ENCODE measurements at places on chromosomes 12 and 14.
A peak's percentile ranks its signal among the peaks of the same experiment; 100 is the strongest.

- no peak for DNase-seq
Observed at GRCh38 chr14:92890830-92891588, 31.9 kb upstream of the CHGA start.

GRCh38 chr12:123763093-123763492 lies 992 bp downstream of the DNAH10 start:
- no peak for DNase-seq

- peak; percentile 83 for DNase-seq
Observed at GRCh38 chr12:90978117-90978770, 23.3 kb upstream of the CCER1 start.

- no peak for DNase-seq
Observed at GRCh38 chr12:101703487-101703886, 6.0 kb downstream of the CHPT1 start.

DNA sequence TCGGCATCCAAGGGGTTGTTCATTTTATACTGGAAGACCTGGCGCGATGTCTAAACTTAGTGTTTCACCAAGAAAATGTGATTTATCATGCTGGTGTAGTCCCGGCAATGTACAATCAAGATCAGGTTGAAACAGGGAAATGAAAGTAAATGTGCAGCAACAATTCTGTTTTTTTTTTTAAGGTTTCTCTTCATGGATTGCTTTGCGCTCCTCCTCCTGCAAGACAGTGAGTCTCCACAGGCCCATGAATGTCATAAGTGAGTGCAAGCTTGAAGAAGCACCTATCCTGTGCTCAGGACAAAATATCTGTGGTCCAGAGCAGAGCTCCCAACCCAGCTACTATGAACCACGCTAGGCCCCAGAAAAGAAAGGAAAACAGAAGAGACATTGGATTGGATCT lies 143.4 kb downstream of the KCNK10 start:
- no peak for DNase-seq

GRCh38 chr12:68403296-68403695 lies 71.1 kb upstream of the MDM1 start:
- DNase-seq: no peak

- DNase-seq: peak; percentile 87
Observed at GRCh38 chr14:65421201-65421981, 8.9 kb downstream of the FUT8 start.

- DNase-seq: no peak
Observed at GRCh38 chr12:13007496-13008233, 7.6 kb upstream of the HEBP1 start.

GRCh38 chr12:80242321-80242720 lies 143.0 kb downstream of the OTOGL start:
- no peak for DNase-seq

- no peak for DNase-seq
Observed at GRCh38 chr12:42192258-42192657, 45.8 kb downstream of the YAF2 start.

DNA sequence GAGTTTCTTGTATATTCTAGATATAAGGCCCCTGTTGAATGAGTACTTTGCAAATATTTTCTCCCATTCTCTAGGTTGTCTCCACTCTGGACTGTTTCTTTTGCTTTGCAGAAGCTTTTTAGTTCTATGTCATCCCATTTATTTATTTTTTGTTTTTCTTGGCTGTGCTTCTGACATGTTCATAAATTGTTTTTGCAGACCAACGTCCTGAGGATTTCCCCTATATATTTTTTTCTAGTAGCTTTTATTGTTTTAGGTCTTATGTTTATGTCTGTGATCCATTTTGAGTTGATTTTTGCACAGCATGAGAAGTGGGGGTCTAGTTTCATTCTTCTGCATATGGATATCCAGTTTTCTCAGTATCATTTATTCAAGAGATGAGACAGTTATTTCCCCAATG lies 70.4 kb upstream of the BTG1 start:
- no peak for DNase-seq

GRCh38 chr14:50000380-50001150 lies 107.7 kb downstream of the ARF6 start:
- peak; percentile 93 for DNase-seq

- no peak for DNase-seq
Observed at GRCh38 chr12:73352826-73353225, 1080.7 kb downstream of the TRHDE start.

DNA sequence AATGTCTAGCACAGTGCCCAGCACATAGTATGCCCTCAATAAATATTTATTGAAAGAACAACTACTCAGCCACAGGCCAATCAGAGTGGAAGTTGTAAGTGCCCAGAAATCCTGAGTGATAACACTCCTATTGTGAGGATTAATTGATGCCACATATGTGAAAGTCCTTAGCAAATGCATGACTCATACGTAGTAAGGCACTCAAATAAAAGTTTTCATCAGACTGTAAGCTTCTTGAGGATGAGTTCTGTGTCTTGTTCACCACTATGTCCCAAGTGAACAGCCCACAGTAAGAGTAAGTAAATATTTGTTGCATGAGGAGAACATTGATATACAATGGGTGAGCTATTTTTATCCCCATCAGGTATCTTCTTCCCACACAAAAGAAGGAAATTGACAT lies 24.7 kb upstream of the ANO6 start:
- DNase-seq: peak; percentile 53

GRCh38 chr12:66623455-66623854 lies 55.4 kb downstream of the GRIP1 start:
- peak; percentile 49 for DNase-seq

GRCh38 chr12:84826925-84827324 lies 85.7 kb downstream of the SLC6A15 start:
- DNase-seq: no peak

- DNase-seq: no peak
Observed at GRCh38 chr14:24339284-24340151, at the start of gene RIPK3. TSS of gene RIPK3 (minus strand) at chr14:24339991. CDS start at chr14:24339826, 165 bp downstream.

- DNase-seq: no peak
Observed at GRCh38 chr12:122054842-122055520, 23.6 kb upstream of the MLXIP start.

DNA sequence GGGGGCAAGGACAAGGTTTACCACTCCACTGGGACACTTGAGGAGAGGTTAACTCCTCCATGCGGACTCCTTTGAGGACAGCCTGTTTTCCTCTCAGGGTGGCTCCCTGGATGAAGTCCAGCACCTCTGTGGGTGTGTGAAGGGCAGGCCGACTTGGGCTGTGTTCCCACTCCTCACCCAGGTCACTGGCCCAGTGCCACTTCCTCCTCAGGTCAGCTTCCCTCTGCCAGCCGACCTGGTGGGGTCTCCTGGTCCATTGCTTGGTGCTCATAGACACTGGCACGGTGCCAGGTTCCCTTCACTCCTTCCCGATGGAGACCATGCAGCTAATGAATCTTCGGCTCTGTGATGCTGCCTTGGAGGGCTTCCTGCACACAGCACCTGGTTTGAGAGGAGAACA lies 146.4 kb upstream of the RTL1 start:
- no peak for DNase-seq

DNA sequence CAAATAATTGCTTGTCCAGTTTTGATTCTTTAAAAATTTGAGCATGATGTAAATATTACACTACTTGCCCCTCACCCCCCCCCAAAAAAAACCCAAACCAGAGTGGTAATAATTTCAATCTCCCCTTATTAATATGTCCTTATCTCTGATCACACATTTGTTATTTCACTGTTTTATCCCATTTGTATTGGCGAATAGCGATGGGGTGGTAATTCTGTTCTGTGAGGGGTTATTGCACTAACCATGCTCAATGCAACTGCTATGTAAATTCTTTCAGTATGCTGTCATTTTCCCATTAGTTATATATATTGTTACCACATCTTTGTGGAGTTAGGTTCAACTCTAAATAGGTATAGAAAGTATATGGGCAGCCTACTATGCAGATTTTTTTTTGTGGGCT lies 1.1 kb downstream of the RIMKLB start:
- peak; percentile 57 for DNase-seq
